ENCODE measurements at places on chromosomes 3 and 15.
A peak's percentile ranks its signal among the peaks of the same experiment; 100 is the strongest.

GRCh38 chr15:51625236-51625635 is 2.7 kb upstream of the DMXL2 start:
- no peak for DNase-seq

DNA sequence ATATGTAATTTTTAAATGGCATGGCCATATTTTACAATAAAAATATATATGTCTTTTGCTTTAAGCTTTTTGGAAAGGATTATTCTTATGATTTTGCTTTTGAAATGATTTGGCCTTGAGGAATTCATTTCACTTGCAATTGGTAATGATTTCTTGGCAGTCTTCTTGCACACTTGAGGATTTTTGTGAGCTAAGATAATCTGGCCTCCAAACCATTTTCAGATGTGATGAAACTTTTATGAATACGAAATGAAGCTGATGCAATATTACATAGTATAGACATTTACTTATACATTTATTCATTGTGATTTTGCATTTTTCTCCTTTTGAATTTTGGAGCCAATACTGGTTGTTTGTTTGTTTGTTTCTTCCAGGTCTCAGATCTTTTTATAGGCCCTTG is 6.4 kb upstream of the SH2D7 start:
- DNase-seq, result peak; percentile 74

DNA sequence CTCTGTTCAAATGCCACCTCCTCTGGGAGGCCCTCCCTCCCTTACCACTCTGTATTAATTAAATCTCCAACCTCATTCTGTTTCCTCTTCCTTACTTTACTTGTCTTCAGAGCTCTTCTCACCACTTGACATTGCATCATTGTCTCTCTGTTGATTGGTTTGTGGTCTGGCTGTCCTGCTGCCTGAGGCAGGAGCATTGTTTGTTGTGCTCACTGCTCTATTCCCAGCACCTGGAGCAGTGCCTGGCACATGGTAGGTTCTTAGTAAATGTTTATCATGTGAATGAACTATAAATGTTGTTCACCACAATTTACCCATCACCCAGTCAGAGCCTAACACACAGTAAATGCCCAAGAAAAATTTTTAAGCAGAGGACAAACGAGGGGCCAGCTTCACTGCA is 6.7 kb upstream of the BFSP2 start:
- no peak for DNase-seq

- no peak for DNase-seq
Observed at GRCh38 chr3:178174201-178174915, 361.9 kb upstream of the KCNMB2 start.

- DNase-seq, result no peak
Observed at GRCh38 chr3:125148836-125149235, 63.7 kb downstream of the SLC12A8 start.

- no peak for DNase-seq
Observed at GRCh38 chr15:73688455-73688854, 4.3 kb downstream of the CD276 start.

DNA sequence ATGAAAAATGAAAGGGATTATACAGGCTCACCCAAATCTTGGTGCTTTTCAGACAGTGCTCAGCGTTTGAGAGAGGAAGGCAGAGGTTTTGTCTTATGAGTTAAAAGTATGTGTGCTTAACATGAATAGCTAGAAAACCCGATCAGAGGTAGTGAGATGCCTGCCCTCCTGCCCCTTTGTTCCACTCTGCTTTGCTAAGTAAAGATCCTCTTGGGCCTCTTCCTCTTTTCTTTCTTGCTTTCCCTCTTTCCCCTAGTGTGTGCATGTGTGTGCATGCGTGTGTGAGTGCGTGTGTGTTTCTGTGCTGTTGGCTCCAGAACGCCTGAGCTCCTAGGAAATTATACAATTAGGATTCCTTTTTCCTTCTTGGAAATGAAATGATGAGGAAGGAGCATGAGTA is 261.3 kb upstream of the NR2E3 start:
- DNase-seq, result no peak

DNA sequence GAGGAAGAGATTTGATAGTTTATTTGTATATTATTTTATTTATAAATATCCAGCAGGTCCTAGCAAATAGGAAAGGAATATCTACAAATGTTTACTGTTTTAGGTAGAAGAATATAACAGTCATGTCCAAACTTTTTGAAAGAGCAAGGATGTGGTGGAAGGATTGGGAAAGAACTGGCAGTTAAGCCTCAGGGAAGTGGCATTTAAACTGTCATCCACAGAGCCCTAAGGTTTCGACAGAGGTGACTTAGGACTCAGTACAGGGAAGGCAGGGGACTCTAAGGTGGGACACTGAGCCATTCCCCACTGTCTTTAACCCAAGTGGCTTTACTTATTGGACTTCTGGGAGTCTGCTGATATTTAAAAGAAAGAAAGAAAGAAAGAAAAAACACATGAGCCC is 11.8 kb upstream of the TMEM87A start:
- no peak for DNase-seq

- no peak for DNase-seq
Observed at GRCh38 chr3:99286266-99286845, 352.0 kb upstream of the COL8A1 start.

Measured in muscle of arm (tissue), 14 donors.